AG09309 (cell line): ENCODE measurements at places on chromosomes 4 and X.

DNA sequence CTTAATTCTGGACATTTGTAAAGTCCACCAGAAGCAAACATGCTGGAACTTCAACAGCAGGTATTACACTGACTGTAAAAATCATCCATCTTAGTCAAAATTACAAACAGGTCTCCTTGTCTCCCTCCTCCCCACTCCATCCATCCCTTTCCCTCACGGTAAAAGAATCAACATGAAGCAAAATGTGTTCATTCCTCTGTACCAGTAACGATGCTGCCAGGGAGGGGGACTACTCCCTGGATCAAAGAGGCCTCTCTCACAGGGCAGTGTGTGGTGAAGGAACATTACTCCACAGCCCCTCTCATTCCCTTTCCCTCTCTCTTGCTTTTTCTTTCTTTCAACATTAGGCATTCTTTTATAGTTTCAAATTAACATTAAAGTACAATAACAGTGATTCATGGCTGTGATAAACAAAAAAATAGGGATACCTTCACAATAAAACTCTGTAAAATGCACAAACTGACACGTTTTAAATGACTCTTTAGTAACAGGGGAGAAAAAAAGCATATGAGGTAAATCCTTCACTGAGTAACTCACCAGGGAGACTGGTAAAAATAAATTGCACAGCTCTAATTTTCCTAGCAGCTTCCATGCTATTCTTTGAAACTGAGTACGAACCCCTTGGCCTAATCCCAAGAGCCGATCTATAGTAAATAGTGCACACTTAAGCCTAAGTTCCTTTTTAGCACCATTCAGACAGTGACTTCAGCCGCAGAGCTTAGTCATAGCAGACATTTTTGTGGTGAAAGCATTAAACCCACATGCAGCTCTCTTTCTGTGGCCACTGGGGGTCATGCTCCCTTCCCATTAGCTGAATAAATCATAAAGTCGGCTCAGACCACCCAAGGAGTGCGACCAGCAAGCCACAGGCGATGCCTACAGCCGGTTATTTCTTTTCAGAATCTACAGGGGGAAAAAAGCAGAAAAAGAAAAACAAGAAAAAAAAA, 215.6 kb upstream of the GYPA start:
- DNase-seq, result peak; percentile 61

DNA sequence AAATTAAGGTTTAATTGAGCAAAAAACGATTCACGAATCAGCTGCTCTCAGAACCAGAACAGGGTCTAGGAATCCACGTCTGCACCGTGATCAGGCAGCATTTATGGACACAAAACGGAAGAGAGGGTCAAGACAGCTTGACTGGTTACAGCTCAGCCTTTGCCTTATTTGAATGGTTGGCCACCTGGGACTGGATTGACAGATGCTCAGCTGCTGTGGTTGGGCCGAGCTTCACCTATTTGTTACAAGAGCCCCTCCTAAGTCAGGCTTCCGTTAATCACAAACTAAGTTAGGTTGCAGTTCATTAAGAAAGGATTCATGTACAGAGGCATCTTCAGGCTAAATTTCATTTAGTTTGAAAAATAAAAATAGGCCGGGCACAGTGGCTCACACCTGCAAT, 50.6 kb upstream of the MAN2B2 start:
- DNase-seq, result no peak

DNA sequence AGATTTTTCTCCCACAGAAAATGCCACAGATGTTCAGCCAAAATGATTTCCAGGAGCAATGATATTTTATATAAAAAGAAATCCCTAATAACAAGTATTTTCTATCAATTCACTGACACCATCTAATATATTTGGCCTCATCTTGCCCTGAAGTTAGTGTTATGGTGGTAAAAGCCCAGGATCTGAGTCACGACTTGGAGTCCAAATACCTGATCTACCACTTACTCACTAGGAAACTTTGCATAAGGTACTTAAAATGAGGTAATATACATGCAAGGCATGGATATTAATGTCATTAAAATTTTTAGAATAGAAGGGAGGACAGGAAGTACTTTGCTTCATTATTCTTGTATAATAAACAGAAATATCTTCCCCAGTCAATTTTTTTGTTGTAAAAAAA, 16.3 kb downstream of the PPP3CA start:
- no peak for DNase-seq

DNA sequence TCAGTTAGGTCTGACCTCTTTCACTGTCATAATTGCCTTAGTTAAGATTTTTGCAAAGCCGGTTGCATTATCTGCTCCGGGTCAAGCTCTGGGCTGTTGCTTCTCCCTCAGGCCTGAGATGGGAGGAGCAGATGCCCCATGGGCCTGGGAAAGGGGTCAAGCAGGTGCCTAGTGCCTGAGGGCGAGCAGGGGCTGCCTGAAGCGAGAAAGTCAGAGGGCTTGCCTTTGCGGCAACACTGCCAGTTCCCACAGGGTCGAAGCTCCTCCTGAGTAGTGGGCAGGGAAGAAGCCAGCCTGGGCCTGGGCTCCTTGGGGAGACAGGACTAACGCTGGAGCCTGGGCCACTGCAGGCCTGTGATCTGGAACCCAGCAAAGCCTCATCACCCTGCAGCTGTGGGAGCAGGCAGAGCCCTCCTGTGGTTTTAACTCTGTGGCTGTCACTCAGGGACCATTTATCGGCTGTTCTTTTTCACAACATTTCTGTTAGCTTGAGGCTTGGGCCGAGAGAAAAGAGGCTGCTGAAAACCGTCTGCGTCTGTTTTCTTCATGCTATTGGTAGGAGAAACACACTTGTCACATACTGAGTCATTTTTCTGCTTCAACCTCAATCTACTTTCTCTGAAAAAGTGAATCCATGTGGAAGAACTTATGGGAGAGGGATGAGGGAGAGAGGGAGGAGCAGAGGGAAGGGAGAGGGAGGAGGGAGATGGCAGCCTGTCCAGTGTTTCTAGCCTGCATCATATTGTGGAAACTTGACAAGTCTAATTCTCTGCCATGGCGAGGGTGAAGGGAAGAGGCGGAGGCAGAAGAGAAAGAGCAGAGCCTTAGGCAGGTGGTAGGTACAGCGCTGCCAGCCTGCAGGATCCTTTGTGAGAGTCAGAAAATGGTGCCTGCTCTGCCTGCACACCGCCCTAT, 68.4 kb downstream of the RHOH start:
- no peak for DNase-seq

DNA sequence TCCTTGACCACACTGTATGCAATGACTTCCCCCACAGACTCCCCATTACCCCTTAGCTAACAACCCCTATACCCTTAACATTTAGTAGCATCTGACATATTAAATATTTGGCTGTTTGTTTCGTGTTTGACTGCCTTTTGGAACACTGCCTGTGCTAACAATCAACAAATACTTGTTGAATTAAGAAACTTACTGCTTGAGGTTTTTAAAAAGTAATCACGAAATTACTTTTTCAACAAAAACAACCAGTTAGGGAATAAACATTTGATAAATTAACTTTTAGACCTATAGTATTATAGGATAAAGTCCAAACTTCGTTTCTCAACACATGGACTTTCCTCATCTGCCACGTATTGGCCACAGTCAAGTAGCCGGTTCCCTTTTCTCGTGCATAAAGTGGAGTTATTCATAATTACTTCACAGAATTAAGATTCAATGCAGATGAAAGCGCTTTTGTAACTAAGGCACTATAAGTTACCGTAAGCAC, 555 bp upstream of the ELMOD2 start:
- no peak for DNase-seq

DNA sequence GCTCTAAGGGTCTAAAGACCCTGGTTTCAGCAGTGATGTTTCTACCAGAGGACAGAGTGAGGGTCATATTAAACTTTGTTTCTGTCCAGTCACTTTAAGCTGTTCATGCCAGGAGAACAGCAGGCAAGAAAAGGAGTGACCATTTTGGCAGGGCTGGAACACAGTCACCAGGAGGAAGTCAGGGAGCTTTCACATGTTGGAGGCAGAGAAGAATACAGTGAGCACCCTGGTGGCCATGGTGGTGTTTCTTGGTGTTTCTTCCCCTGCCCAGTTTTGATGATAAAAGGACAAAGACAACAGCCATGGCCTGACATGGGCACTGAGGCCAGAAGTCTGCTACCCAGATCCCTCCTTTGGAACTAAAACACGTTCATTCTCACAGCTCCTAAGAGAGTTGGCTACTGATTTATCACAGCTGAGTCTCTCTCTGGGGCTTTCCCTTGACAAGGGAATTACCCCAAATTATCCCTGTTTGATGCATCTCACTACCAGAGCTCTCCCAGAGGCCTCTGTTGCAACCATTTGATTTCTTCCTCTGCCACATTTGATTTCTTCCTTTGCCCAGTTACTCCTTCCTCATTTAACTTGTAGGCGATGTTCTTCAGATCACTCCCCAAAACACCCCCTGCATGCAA, 106.4 kb upstream of the NWD2 start:
- DNase-seq, result no peak

DNA sequence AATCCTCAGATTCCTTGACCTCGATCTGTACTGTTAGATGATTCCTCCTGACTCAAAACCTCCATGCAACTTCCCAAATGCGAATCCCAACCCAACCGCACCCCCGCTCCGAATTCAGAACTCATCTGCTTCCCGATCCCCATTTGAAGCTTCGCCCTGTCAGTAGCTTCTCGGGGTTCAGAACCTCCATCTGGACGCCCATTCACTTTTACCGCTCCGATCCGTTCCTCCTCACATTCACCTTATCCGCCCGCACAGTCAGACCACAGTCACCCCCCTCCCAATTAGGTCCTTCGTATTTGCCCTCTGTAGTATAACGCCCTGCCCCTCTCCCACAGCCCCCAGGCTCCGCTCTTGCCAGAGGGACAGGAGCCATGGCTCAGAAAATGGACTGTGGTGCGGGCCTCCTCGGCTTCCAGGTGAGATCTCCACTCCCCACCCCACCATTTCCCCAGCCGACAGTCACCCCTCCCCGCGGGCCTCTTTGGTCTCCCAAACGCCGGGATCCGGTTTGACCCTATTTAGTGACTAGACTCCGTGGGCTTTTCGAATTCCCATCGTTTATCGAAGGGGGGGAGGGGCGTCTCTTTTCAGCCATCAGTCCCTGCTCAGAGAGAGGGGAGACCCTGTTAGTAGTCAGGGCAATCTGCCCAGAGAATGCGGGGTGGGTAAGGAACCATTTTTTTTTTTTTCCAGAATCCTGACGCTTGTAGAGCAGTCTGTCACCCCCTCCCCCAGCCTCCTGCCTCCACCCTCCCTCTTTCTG, 691 bp downstream of the MAGED1 start:
- no peak for DNase-seq

DNA sequence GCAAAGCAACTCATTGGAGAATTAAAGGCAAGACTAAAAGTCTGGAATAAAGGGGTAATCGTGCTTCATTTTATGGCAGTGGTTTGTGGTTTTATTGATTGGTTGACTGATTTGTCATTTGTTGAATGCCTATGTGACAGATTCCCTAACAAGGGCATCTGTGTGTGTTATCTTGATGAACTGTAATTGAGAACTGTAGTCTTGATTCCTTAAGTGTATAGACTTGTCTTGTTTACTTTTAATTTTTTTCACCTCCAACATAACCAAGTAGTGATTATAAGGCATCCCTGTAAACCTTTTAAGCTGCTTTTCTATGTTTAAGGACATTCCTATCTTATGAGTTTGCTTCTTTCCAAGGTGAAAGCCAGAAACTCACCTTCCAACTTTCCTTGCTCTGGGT, 216.0 kb upstream of the TAPT1 start:
- DNase-seq, result no peak

DNA sequence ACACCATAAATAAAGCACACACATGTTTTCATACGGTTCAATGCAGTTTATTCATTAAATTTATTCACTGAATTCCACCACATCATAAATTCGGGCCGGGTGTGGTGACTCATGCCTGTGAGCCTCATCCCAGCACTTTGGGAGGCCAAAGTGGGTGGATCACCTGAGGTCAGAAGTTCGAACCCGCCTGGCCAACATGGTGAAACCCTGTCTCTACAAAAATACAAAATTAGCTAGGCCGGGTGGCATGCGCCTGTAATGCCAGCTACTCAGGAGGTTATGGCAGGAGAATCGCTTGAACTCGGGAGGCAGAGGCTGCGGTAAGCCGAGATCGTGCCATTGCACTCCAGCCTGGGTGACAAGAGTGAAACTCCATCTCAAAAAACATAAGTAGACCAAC, 131.6 kb downstream of the PDS5A start:
- DNase-seq, result no peak

- no peak for DNase-seq
Measured at GRCh38 chr4:165612936-165613335, 234.1 kb downstream of the CPE start.

DNA sequence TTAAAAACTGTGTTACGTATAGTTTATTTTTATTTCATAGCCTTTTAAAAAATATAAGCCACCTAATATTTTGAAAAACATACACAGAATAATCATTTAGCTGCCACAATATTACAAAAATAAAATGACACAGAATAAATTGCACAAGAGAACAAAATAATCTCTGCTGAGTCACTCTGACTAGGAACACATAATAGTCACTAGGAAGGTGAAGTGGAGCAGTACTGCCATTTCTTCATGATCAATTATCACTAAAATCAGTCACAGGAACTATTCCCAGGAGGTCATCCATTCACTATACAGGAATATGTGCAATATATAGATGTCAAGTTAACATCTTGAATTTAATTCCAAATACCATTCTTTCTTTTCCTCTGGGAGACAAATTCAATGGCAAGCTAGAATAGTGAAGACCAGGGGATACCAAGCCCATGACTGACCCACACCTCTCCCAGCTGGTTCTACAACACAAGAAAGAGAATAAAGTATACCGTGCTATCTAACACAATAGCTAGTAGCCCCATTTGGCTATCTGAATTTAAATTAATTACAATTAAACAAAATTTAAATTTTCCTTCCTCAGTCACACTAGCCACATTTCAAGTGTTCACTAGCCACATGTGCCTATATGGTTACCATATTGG, 5.9 kb downstream of the SMIM43 start:
- no peak for DNase-seq

- no peak for DNase-seq
Measured at GRCh38 chr4:123297836-123298235, 98.8 kb upstream of the SPRY1 start.

DNA sequence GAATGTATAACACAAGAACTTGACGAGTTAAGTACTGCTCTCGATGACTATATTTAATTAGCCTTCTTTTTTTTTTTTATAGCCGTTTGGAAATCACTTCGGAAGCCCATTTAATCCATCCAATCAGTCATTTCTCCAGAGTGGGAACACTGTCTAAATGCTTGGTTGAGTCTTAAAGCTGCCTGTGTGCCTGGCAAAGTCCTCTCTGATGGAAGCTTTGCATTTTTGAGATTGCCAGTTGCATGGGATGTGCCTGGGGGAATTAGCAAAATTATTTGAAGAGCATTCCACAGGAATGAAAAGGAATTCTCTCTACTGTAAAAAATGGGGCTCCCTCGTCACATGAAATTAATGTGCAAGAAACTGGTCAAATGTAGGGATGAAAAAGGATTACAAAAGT, 398.8 kb upstream of the RPS6KA3 start:
- DNase-seq, result no peak
